ENCODE measurements at places on chromosomes 12 and 14.

- DNase-seq, result peak; percentile 51
Measured at GRCh38 chr14:64654246-64654900, 49.9 kb upstream of the PLEKHG3 start.

- no peak for DNase-seq
Measured at GRCh38 chr14:75001899-75002298, 822 bp upstream of the EIF2B2 start.

DNA sequence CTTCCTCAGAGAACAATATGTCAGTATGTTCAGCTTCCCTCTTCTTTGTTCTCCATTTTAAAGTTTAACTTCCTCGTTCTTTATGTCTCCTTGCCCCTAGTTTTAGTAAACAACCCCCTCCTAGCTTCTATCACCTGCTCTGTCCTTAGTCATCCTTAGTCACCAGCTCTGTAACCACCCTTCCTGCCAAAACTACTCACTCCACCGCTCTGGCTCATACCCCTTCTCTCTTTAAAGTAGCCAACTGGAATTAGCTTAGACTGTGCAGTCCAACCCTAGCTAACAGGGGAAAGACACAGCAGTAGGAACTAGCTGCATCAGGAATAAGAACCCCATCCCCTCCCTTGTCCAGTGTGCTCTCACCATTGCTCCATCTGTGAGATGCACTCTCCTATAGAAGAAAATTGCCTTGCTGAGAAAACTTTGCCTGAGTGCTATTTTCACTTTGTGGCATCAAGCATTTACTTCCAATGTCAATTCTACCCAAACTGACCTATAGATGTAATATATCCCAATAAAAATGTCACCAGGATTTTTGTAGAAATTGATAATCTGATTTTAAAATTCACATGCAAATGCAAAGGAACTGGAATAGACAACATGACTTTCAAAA is 603.2 kb downstream of the C12orf50 start:
- DNase-seq, result no peak

- DNase-seq, result no peak
Measured at GRCh38 chr12:55626154-55626553, 10.5 kb upstream of the OR10P1 start.

- no peak for DNase-seq
Measured at GRCh38 chr12:130787445-130788410, 51.3 kb downstream of the STX2 start.

GRCh38 chr12:88896958-88897357 is 316.7 kb upstream of the KITLG start:
- DNase-seq, result no peak
